ENCODE measurements at places on chromosomes 4 and X. TPM values are rescaled to one million over a fixed set of nuclear protein-coding genes. Genes with fewer than 3 reads are reported as not detected.

Gene MORF4L2
- total RNA-seq, result 253 TPM

Gene COL4A6
- not detected for total RNA-seq

Gene TFE3
- 30.8 TPM for total RNA-seq

Gene ZRSR2
- total RNA-seq, result 20.0 TPM

Gene CLCN4
- total RNA-seq, result not detected

Gene TSPAN6
- total RNA-seq, result not detected

Gene MAGEA2
- not detected for total RNA-seq

Gene PSAPL1
- not detected for total RNA-seq

Gene BMX
- not detected for total RNA-seq

Gene ZMAT1
- total RNA-seq, result 0.57 TPM

Gene HERC5
- 18.1 TPM for total RNA-seq

Gene CLDN24
- total RNA-seq, result not detected

Gene RHOXF1
- not detected for total RNA-seq

Gene USP17L15
- 0.14 TPM for total RNA-seq

Gene UGT2B28
- not detected for total RNA-seq

Gene VCX3A
- not detected for total RNA-seq

Gene SHROOM4
- total RNA-seq, result not detected

Gene TMEM150C
- total RNA-seq, result not detected

Gene ARAF
- 78.9 TPM for total RNA-seq

Gene PAGE1
- not detected for total RNA-seq

Gene PNMA5
- total RNA-seq, result not detected

Gene TRMT10A
- total RNA-seq, result 7.4 TPM

Gene PCSK1N
- 0.33 TPM for total RNA-seq

Gene PDZD11
- 30.0 TPM for total RNA-seq

Gene KIAA1210
- not detected for total RNA-seq

Gene MAB21L2
- not detected for total RNA-seq

Gene IGSF1
- total RNA-seq, result not detected

Gene MAGED4
- total RNA-seq, result not detected

Gene DIAPH2
- 12.7 TPM for total RNA-seq

Measured in activated CD4-positive, alpha-beta T cell treated with anti-CD3 and anti-CD28 coated beads, Interleukin-2, amount 10 ng/mL, durations not matched to agents 24 days and 14 days (primary cell).